ENCODE measurements at places on chromosomes 12 and 14. TPM values are rescaled to one million over a fixed set of nuclear protein-coding genes. Genes with fewer than 3 reads are reported as not detected.

DNA sequence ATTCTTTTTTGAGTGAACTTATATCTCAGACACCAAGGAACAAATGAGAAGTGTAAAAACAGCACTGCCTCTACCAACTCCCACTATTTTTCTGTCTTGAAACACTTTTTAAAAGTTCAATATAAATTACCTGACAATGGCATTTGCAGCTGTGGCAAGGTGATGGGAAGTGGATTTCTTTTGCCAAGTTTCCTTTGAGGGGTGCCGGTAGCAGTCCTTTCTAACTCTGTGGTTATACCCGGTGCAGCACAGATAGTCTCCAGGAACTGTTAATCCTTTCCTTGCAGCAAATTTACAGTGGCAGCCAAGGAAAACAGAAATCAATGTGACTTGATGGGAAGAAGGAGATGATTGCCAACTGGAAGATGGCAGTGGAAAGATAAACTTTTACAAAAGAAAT lies 243.7 kb downstream of the BCAT1 start:
- no peak for DNase-seq

- DNase-seq: no peak
Measured at GRCh38 chr12:113043240-113043639, 13.3 kb upstream of the DTX1 start.

- no peak for DNase-seq
Measured at GRCh38 chr12:96240656-96241055, 46.5 kb downstream of the ELK3 start.

Gene MYO1H
- polyA plus RNA-seq: not detected

Gene FGF23
- polyA plus RNA-seq: not detected

Gene SERPINA3
- polyA plus RNA-seq: not detected

DNA sequence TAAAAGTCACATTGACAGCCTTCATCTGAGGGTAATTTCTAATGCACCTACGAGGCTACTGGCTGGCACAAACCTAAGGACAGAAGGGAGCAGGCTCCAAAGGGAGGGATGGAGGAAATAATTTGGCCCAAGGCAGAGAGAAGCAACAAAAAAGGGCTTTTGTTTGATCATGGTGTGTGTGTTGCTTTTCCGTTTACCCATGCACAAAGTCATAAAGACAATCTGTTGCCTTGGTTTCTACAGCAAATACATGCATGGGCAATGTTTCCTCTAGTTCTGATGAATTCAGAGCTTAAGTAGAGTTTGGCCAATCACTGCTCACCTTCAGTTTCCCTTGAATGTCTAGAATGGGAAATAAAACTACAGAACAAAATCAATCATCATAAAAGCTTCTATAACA lies 262.5 kb upstream of the CAND1 start:
- DNase-seq: no peak

DNA sequence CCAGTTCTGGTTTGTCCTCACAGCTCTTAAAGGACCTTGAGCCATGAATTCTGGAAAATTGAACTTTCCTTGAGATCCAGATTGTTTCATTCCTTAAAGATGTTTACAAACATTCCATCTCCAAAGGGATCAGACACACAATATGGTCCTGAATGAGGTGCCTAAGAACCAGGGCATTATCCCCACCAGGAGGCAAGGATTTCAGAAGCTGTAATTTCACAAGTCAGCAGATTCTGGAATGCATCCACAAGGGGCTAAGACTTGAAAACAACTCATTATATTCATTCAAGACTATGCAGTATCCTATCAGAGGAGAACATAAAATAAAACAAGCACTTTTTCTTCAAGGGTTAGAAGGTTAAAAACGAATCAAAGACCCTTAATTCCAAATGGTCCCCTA lies 15.1 kb downstream of the KCNH5 start:
- no peak for DNase-seq
